ENCODE measurements at places on chromosomes 1 and 21.

GRCh38 chr1:38539931-38540330 is 319.6 kb downstream of the RRAGC start:
- DNase-seq, result no peak

DNA sequence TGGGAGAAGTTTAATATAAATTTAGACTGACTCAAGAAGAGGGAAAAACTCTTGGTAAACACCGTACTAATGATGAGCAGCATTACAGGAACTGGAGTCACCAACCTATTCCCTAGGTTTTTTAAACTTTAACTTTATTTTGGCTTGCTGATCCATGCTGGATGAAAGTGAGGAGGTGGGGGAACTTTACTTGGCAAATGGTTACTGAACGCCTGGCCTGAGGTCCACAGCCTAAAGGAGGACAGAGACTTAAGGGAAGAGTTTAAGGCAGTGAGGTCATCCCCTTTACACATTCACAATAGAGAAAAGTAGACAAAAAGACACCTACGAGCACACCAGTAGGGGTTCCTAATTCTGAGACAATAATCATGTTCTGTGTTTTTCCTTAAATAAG is 25.6 kb upstream of the A3GALT2 start:
- DNase-seq, result peak; percentile 13

GRCh38 chr1:101653482-101653946 is 343.2 kb downstream of the OLFM3 start:
- DNase-seq, result no peak

- no peak for DNase-seq
Measured at GRCh38 chr1:84165601-84166000, 21.5 kb downstream of the PRKACB start.

DNA sequence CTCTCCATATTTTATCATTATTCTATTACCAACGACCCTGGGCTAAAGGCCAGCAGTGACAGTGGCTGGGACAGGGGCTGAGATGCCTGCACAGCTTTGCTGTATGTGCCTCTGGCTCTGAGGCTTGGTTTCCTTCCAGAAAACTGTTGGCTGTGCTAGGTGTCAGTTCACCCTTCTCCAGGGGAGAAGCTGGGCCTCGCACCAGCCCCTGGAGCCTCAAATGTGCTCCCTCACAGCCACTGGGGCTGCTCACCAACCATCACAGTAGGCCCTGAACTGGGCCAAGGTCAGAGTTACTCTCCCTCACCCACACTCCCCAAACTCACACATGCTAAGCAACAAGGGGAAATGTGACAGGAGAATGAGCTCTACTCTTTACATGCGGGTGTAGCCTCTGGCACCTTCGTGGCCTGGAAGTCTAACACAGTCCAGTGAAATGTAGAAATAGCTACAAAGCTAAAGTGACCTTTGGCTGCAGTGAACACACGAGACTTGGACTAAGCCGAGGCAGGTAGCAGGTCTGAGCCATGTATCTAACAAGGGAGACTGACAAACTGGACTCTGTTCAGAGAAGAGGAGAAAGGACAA is 4.7 kb upstream of the CD160 start:
- DNase-seq, result peak; percentile 73

DNA sequence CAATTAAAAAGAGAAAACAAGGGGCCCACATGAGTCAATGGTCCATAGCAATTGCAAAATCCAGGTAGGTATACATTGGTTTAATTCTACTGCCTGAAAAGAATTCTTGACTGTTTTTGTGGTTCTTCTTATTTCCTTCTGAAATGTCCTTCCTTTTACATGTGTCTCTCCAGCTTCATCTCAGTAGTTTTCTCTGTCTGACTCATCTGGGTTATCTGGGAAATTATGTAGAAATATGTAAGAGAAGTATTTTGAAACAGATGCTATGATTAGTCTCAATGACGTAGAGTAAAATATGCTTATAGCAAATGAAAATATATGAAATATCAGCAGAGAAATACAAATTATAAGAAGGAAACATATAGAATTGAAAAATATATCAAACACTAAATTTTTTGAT is 953.2 kb downstream of the BRINP3 start:
- peak; percentile 85 for DNase-seq

GRCh38 chr1:192639607-192640368 is 3.8 kb downstream of the RGS13 start:
- DNase-seq, result peak; percentile 61

GRCh38 chr1:109773203-109773899 is 9.6 kb upstream of the EPS8L3 start:
- DNase-seq, result peak; percentile 81

GRCh38 chr1:168223681-168224540 is 1.9 kb upstream of the SFT2D2 start:
- no peak for DNase-seq

DNA sequence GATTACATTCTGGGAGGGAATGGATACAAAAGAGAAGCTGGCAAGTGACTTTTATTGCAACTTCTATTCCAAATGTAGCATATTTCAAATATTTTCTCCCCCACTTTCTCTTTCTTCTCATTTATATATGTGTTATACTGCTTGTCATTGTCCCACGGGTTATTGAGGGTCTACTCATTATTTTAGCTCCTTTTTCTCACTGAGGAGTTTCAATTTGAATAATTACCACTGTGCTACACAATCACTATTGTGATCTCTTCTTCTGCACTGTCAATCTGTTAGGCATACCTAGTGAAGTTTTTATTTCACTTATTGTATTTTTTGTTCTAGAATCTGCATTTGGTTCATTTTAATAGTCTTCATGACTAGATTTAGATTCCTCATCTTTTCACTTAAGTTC is 339.7 kb downstream of the PTPRC start:
- DNase-seq, result no peak

DNA sequence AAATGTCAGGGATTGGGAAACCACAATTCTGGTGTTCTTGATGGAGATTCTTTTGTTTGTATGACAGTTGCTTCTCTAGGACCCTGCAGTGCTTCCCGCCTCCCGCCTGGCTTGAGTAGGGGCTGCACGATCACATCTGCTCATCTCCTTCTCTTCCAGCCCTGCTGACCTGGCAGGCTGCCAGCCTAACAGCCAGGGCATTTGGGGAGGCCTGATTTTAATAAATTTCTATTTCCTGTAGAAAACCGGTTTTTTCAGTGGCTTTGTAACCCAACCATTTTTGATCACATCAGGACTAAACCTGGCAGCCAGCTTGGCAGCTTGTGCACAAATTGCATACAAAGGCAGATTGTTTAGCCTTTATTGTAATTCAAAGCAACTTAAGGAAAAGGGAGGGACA is 78.9 kb downstream of the UBE2U start:
- DNase-seq, result no peak

DNA sequence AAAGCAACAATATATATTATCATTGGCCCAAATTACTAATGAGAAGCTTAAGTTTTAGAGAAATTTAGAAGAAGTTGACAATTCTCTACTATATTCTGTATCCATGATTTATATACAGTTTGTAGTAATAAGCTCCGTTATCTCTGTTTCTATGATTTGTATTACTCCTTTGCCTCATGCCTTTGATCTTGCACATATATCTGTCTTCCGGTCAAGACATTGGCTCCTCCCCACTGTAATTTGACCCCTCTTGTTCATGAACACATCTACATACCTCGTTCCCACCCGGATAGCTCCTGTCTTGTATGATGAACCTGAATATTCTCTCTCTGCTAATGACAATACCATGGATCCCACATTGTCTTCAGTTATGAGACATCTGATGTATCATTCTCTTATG is 581.0 kb upstream of the RGS18 start:
- DNase-seq, result no peak

- DNase-seq, result peak; percentile 95
Measured at GRCh38 chr21:36155603-36156338, 853 bp upstream of the DOP1B start.

- DNase-seq, result no peak
Measured at GRCh38 chr1:110893908-110894490, 21.1 kb downstream of the CD53 start.

- peak; percentile 44 for DNase-seq
Measured at GRCh38 chr21:26072666-26073615, 97.6 kb downstream of the APP start.

DNA sequence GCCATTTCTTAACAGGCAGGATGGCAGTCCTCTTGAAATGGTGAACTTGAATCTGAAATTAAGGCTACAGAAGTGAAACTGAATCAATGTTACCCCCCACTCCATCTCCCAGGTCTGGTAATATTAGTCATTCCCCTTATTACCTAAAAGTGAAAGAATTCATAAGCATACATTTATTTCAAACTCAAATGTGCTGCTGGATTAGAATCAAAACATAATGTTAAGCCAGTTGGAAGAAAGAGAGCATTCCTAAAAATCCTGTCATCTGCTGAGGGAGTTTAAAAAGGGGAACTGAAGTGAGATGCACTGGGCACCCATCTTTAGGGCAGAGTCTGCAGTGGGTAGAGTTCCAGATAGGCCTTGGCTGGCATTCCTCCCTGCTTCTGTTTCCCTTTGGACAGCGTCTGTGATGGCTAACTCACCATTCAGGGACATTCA is 17.4 kb downstream of the KIAA0319L start:
- no peak for DNase-seq

DNA sequence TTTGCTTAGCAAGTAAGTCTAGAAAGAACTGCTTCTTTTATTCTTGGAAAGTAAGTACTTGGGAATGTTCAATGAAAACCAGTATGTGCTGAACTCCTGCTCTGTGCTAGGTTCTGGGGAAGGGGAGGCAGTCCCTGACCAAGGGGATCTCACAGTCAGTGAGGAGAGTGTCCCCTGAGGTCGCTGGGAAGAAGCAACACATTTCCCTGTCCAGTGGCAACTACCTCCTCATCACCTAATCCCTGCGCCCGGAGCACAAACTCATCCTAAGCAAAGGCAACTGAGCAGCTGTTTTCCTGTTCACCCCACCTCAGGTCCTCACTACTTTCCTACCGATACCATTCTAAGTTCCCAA is 61.7 kb upstream of the ANGPTL1 start:
- DNase-seq, result no peak

GRCh38 chr1:183918589-183918988 is 113.7 kb downstream of the RGL1 start:
- DNase-seq, result no peak

DNA sequence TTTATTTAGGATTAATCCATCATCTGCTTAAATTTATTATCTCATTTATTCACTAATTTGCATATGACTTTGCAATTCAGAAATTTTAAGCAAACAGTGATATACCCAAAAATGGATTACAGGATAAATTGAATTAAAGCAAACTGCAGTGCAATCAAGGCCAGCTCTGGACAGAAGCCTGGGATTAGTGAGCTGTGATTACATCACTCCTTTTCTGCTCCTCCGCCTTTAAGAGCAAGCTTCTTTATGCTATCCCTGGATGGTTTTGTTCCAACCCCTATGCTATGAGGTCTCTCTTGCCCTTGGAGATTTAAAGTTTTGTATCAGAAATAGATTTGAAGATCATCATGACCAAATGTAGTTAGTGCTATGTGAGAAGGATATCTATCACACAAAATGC is 32.6 kb downstream of the GPR52 start:
- DNase-seq, result no peak

DNA sequence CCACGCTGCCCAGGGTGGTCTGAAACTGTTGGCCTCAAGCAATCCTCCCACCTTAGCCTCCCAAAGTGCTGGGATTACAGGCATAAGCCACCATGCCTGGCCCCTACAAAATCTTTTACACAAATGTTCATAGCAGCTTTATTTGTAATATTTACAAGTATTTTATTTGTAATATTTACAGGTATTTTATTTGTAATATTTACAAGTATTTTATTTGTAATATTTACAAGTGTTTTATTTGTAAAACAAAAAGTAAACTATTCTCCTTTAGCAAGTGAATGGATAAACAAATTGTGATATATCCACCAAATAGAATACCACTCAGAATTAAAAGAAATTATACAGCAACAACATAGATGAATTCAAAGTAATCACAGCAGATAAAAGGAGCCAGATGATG is 11.4 kb upstream of the FNBP1L start:
- DNase-seq, result no peak

GRCh38 chr1:180440335-180440734 is 62.0 kb downstream of the ACBD6 start:
- no peak for DNase-seq

DNA sequence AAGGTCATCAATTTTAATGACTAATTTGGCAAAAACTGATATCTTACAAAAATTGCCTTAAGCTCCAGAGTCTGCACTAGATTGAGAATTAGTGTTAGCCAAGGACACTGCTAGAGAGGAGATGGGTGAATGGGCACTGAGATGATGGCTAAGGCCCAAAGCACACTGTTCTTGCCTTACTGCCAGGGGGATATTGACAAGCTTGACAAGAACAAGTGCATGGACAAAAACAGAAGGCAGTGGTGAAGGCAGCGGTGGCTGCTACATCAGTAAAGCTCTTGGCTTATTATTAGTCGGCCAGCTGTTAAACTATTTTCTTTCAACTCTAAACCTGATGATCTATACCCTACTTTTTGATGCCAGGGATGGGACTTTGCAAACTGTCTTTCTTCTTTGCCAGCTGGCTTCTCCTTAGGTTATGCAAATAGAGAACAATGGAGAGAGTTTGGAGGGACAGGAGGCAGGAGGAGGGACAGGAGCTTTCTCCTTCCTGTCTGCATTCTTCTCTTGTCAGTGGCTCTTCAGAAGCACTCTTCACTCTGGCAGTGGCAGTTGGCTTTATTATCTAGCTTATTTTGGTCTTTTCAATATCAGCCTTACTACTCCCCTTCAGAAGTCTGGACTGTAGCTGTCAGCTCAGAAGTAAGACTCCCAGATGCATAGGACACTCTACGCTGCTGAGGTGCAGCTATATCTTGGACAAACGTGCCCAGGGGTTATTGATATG is 853.5 kb upstream of the TMPRSS15 start:
- DNase-seq, result no peak

DNA sequence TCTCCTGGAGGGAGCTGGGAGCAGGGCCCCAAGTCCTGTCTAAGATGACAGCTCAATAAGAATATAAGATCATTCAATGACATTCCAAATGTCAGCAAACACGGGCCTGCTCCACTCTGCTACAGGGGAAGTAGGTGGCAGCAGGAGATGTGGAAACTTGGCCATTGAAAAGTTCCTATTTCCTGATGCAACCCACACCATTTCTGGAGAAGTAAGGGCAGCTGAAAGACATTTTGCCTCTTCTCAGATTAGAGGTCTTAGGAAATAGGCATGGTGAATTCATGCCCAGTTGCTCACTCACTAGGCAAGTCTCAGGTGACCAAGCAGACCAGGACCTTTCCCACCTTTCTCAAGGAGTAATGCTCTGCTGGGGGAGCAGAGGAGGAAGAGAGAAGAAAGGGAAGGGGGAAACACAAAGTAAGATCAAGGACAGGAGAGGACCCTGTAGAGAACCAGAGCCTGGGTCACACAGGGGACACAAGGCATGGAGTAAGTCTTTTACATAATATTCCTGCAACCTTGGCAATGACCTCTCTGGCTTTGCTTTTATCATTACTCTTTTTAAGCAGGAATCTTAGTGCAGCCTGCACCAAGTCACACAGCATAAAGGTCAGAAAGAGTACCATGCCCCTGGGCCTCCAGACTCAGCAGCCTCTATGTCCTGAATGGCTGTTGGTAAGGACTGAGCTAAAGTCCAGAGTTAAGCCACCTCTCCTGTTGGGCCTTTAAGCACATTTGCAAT is 68.9 kb downstream of the DMAP1 start:
- DNase-seq, result no peak

DNA sequence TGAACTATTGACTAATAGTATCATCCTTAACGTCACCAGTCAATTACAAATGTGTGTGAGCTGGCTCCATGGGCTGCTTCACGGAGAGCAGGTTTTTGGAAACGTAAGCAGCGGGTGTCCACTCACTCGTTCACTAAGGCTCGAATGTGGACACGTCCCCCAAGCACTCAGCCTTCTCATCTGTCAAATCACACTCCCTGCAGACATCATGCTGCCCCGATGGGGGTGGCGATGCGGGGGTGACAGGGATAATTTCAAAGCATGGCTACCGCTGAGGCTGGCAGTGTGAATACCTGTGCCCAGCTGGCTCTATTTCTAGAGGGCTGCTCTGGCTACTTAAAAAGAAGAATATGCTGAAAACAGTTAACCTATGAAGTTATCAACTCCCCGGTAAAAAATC is 71.3 kb downstream of the CAPZB start:
- no peak for DNase-seq

Data from trophoblast cell (in vitro differentiated cells and primary cell).